ENCODE measurements at places on chromosomes 11 and 22.
A peak's percentile ranks its signal among the peaks of the same experiment; 100 is the strongest.

DNA sequence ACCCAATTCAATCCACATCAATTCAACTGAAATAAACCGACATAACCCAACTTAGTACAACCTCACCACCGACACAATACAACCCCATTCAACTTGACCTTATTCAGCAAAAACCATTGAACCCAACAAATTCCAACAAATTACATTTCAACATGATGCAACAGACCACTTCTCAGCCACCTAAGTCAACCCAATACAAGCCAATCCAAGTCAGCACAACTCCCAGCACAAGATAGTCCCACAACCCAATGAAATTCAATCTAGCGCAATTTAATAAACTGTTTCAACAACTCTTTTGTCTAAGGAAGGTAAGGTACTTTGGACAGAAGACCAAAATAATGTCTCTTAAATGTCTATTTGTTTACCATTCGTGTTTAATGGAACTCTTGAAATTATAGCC, 226.0 kb downstream of the MIAT start:
- no peak for DNase-seq

DNA sequence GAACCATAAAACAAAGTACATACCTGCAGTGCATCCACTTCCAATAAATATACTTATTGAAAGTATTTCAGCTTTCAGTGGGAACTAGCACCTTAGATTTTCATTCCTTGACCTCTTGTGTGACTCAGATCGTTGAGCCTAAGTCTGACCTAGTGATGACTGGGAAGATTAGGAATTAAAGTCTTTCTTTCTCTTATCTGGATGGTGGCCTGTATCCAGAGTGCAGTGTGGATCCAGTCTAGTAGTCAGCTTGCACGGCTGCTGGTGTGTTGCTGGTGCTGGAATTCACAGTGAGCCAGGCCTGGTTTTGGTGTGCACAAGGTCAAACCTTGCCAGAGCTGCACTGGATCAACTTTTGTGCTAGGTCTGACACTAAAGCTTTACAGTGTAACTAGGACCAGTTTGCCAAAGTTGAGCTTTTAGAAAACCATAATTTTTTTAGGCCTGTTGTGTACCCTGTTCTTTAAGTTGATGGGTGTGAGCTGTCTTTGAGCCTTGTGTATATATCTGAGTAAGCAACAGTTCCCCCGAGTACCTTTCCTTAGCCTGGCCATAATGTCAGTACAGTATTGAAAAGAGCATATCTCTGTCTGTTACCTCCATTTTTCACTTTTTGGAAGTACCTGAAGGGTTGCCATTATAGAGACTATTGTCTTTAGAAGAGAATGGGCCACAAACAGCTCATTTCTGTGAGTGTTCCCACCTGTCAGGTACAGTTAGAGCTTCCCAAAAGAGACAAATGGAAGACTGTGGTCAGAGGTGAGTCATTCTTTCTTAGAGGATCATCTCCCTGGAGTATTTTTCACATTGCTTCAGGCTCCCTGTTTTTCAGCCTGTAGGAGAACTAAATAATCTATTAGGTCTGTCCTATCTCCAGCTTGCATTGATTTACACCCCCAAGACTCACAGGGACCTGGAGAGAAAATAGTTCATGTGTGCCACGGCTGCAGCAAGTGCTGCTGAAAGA, 89.8 kb downstream of the ALX4 start:
- DNase-seq, result no peak

DNA sequence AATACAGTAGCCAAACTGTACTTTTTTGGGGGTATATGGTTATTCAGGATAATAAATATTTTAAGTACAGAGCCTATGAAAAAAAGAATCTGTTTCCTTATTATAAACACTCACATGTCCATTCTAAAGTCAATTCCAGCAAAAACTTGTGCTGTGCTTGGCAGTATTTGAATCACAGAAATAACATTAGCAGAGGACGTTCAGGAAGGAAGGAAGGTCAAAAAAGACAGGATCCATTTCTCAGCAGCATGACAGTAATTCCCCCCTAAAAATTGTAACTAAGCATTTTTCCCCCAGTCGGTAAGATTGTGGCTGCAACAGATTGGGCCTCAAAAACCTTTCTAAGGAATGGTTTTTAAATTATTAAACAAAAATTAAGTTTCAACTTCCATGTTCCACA, 124.8 kb downstream of the ATG16L2 start:
- no peak for DNase-seq

DNA sequence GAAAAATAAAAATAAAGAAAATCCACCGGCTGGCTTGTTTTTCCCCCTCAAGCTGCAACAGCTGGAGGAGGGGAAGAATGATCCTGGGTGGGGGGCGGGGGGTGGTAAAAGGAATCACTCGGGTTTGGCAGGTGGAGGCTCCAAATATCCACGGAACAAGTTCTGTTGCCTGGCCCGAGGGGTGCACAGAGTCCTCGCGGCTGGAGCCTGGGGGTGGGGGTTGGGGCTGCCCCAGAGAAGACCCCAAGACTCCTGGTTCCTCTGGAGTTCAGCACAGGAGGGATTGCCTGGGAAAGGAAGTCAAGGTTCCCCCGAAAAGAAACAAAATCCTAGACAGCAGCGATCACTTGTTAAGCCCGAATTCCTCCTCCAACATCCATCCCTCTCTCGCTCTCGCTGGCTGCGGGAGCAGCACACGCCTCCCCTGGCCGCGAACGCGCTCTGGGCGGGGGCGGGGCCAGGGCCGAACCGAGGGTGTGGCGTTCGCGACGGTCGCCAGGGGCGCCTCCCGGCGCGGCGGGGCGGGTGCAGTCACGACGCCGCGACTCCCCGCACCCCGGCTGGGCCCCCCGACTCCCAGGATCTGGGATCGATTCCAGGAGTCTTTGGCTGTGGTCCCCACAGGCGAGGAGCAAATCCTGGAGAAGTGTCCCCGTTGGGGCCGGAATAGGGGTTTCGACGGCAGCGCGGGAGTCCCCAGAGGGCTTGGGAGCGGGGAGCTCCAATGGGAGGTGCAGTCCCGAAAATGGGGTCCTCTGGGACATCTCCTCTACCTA, at the start of gene KCNA4:
TSS of gene KCNA4 (minus strand) at position 443 of the 776 bp plus-strand sequence. CDS start 4,352 bp downstream, outside the sequence.
- no peak for DNase-seq

DNA sequence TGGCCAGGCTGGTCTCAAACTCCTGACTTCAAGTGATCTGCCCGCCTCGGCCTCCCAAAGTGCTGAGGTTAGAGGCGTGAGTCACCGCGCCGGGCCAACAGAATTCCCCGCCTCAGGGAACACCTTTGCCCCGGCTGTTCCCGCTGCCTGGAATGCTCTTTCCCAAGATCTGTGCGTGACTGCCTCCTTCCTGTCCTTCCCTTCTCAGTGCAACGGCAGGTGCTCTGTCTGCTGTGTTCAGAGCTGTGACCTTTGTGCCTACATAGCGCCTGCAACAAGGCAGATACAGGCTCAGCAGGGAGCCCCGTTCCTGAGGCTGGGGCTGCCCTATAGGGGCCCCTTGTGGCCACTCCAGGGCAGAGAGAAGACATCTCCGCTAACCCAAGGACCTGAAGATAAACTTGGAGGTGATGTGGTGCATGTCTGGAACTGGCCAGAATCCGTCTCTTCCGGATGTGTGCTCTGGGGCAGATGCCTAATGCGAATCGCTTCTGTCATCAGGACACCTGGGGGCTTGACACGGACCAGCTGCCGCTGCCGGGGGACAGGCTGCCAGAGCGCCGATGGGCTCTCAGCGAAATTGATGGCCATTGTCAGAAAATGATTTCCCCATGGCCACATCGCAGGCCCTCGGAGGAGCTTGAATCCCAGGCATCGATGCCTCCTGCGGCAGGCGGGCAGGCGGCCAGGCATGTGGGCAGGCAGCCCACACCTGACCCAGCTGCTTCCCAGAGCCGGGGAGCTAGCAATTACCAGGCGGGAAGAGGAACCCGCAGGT, 43.5 kb upstream of the TCF20 start:
- DNase-seq, result peak; percentile 77

- DNase-seq, result no peak
These were observed 92.2 kb upstream of the ALKBH3 start for GRCh38 chr11:43788421-43788820.

DNA sequence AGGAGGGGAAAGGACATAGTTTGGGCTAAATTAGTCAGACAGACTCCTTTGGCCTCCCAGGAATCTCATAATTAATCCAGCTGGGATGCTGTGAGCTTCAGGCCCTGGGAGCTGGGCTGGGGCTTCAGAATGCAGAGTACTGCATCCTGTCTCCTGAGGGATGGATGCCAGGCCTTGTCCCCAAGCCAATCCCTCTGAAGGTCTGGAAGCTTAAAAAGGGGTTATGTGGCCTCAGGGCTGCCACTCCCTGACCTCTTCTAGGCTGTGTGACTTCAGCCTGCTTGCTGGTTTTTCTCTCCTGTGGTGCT, 6.9 kb upstream of the LRRC32 start:
- no peak for DNase-seq

- no peak for DNase-seq
These were observed 129.0 kb downstream of the TBC1D22A start for GRCh38 chr22:46891382-46891951.

- no peak for DNase-seq
These were observed 33.4 kb downstream of the MICAL3 start for GRCh38 chr22:17990942-17991341.

DNA sequence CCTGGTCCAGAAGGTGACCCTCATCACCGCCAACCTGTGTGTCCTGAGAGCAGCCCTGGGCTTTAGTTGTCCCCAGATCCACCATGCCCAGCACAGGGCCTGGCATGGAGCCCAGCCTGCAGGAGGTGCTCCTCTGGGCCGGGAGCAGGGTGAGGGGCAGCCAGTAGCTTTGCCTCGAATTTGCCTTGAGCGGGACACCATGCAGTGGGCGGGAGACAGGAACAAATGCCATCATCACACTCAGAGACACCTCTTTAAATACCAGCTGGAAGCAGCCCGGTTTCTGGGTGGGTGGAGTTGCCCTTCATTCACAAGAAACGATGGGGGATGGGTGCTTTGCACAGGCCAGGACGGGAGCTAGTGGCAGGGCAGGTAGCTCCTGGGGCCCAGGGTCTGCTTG, 19.3 kb downstream of the FLRT1 start:
- DNase-seq, result no peak

- DNase-seq, result no peak
These were observed 3.4 kb upstream of the PTPN5 start for GRCh38 chr11:18794956-18795355.

- DNase-seq, result no peak
These were observed 21.0 kb downstream of the SLC22A12 start for GRCh38 chr11:64611869-64612646.

DNA sequence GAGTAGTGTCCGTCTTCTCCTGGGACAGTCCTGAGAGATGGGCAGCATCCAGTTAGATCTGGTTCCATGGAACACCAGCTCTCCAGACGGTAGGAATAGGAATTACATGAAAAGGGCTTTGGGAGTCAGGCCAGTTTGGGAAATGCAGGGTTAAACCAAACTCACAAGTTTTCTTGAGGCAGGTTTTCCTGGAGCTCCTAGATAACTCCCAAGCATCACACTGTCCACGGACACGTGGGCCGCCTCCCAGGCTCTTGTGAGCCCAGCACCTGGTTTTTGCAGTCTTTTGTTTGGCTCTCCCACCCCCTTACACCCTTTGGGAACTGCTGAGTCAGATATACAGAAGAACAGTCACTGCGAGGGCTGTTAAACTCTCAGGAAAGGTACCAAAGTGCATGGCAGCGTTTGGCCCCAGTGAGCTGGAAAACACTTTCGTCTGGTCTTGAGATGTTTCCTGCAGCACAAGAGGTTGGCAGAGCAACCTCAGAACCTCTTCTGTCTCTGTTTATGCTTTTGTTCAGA, 90.0 kb downstream of the BCR start:
- DNase-seq, result no peak

DNA sequence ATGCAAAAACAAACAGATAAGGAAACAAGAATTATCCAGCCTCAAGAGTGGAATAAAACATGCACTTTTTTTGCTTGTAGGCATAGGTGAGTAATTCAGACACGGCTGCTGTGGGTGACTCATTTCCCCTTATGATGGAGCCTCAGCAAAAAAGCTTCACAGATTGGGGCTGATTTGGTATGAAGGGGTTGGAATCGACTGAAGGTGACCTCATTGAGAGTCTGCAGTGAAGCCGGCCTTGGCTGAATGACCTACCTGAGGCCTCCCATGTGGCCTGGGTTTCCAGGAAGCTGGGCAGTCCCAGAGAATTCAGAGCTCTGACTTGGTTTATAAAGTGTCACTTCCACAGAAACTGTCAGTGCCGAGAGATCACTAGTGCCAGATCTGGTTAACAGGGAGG, 34.2 kb upstream of the VPREB1 start:
- DNase-seq, result peak; percentile 63

DNA sequence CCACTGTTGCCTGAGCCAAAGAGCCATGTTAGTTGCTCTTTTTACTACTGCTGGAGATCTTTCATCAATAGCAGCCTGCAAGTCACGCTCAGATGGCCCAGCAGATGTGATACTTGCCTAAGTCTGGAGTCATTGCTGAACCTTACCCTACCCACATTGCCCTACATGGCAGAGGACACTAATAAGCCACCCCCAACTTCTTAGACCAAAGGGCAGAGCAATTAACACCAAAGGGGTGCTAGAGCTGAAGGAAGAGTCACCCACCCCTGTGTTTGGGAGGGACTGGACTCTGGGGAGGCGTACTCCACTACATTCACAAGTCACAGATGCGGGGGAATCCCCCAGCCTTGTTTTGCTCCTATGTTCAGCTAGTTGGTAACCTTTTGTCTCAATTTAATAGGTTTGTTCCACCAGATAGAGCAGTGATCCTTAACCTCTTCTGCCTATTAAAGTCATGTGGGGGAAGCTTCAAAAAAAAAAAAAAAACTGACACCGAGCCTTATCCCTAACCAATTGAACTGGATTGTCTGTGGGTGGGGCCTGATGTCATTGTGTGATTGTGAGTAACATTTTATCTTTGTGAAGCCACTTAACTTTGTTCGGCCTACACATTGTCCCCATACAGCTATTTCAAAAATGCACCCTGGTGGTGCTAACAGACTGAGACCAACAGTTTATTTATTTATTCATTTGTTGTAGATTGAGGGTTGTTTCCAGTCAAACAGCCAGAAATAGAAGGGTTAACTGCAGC, 13.1 kb downstream of the ADM start:
- DNase-seq, result no peak

- peak; percentile 11 for DNase-seq
These were observed 6.7 kb upstream of the APOBEC3A start for GRCh38 chr22:38950527-38951295.

- no peak for DNase-seq
These were observed 839.2 kb downstream of the TBC1D22A start for GRCh38 chr22:47601666-47602065.

All from activated naive CD4-positive, alpha-beta T cell treated with anti-CD3 and anti-CD28 coated beads, Interleukin-2, amount 10 ng/mL, durations not matched to agents 7 days and 5 days (primary cell).